Dermis microvascular lymphatic vessel endothelial cell (primary cell): ENCODE measurements at places on chromosomes 5 and 9. TPM values are rescaled to one million over a fixed set of nuclear protein-coding genes. Genes with fewer than 3 reads are reported as not detected.

- DNase-seq: no peak
These were observed 8.2 kb downstream of the UNC5A start for GRCh38 chr5:176818391-176819098.

DNA sequence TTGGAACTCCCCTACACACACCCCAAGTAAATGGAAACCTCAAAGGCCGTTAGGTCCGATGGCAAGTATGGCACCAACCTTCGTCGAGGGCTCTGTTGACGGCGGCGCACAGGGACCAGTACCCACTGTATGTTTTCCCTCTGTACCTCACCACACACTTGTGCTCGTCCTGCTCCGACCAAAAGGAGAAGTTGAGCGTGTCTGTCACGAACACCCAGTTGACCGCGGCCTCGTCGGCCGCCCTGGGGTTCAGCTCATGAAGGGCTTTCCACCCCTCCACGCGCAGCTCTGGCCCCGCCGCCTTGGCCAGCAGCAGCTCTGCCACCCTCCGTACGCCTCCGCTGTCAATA, 24.0 kb downstream of the HNRNPK start:
- peak; percentile 10 for DNase-seq

GRCh38 chr5:139821806-139822552, 26.4 kb downstream of the PSD2 start:
- no peak for DNase-seq

- no peak for DNase-seq
These were observed 6.2 kb upstream of the OLFM1 start for GRCh38 chr9:135081264-135081660.

GRCh38 chr5:117326997-117327396, 752.4 kb upstream of the SEMA6A start:
- DNase-seq: no peak

- no peak for DNase-seq
These were observed 316.3 kb downstream of the GABRB2 start for GRCh38 chr5:161230221-161230620.

DNA sequence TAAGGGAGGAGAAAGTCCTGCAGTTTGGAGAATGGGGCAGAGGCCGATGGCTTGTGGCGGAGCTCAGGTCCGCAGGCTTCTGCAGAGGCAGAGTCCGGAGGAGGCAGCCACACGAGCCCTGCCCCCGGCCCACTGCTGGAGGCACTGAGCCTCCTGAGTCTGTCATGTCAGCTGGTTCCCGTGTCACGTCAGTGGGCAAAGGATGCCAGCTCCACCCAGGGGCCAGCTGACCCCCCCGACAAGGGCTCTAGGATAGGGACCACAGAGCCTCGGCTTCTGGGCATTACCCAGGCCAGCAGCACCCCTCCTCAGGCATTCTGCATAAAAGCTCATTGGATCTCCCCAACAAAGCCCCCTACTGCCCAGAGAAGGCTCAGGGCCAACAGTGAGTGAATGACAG, 8.5 kb downstream of the SH3PXD2B start:
- DNase-seq: no peak

GRCh38 chr5:171562822-171563221, 143.4 kb downstream of the FGF18 start:
- DNase-seq: peak; percentile 28

DNA sequence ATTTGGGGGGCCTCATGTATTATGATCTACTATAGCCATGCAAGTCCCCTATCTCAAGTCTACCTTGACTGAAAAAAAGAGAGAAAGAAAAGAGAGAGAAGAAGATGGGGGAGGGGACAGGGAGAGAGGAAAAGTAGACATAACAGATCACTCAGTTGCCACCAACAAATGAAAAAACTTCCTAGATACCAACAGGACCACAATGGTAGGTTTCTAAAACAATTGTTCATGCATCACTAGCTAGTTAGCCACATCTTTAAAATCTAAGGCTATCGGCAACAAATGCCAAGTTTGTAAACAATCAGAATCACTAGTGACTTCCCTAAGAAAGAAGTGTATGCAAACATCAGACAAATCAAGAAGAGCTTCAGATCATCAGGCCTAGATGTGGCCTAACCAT, 328.2 kb downstream of the BNC2 start:
- peak; percentile 31 for DNase-seq

DNA sequence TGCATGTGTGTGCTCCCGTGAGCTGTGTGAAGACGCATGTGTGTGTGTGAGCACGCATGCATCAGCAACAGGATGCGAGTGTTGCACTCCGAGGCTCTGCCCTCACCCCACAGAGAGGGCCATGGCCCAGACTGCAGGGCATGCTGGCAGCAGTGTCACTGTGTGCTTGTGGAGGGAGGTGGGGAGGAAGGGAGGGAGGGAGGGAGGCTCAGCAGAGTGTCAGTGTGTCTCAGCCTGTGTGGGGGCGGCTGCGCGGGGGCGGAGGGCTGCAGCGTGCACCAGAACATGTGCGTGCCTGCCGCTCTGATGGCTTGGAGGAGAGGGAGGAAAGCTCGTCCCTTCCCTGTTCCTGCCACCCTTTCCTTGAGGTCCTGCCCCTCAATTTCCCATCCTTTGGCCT, 5.3 kb downstream of the CAMK2A start:
- DNase-seq: no peak

Gene AKNA
- 0.64 and 0.89 TPM in 2 replicates for total RNA-seq

Gene C1QTNF3
- total RNA-seq: 0.64 and 1.1 TPM in 2 replicates

Gene DRD1
- total RNA-seq: not detected in 2 replicates

Gene DMRT3
- total RNA-seq: not detected in 2 replicates

Gene PCDHB1
- not detected in 2 replicates for total RNA-seq

Gene EIF4E1B
- under 0.01 TPM in 1 of 2 replicates, not detected in the other for total RNA-seq

Gene TSSK1B
- total RNA-seq: not detected in 2 replicates
